Hippocampal formation (tissue), 2 donors: ENCODE measurements at places on chromosomes 11 and 22.
A peak's percentile ranks its signal among the peaks of the same experiment; 100 is the strongest.

DNA sequence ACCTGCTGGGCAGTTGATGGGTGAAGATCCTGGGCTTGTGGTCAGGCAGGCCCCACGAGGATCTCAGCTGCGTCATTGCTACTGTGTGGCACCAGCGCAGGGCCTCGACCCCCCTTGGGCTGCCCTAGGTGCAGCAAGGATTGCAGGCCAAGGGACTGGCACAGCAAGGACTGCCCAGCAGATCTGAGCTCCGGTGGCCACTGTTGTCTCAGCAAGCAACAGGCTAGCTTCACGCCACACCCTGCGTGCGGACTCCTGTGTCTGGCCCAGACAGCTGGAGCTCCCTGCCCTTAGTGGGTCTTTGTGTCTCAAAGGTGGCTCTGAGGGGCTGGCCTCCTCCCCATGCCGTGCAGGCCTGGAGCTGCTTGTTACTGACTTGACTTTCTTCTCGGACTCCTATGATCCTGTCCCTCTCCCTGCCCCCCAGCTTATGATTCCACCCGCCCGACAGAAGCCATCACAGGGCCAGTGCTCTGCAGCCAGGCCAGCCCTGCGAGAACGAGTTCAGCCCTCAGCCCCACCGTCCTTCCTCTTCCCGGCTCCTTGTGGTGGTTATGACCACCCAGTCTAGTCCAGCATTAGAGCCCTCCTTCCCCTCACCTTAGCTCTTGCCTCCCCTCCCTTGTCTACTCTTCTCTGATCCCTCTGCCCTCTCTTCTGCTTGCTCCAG is 295.6 kb downstream of the TBC1D22A start:
- no peak for DNase-seq

GRCh38 chr11:7846003-7846402 is 49.3 kb upstream of the OR5P2 start:
- DNase-seq, result no peak

GRCh38 chr22:35231585-35232084 is 25.7 kb upstream of the HMGXB4 start:
- DNase-seq, result peak; percentile 6

DNA sequence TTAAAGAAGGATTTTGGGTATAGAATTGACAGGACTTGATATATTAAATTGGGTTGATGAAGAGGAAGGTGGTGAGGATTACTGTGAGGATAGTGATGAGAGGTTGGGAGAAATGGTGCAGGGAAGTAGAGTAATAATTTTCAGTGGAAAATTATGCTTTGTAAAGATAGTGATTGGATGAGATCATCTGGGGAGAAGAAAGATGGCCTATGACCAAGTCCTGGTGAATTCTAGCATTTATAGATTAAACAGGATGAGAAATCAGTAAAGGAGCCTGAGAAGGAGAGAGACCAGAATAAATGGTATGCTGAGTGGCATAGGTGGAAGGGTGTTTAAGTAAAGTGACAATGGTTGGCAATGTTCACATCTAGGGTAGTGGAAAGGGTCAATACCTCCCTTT is 15.0 kb downstream of the IPO7 start:
- DNase-seq, result no peak

DNA sequence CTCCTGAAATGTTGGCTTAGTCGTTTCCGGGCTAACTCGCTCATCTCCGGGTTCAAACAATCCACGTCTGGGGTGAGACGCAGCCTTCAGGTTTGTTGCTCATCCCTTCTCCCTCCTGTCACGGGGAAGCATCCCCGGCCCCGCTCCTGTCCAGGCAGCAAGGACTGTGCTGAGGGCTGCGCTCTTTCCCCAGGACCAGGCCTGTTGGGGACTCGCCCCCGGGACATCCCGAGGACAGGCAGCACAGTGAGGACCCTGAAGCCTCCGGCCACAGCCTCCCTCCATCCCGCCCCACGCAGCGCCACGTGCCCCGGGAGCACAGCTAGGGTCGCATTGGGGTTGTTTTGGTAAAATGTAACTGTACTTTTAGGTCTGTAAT is 252.0 kb downstream of the BRD1 start:
- DNase-seq, result no peak

DNA sequence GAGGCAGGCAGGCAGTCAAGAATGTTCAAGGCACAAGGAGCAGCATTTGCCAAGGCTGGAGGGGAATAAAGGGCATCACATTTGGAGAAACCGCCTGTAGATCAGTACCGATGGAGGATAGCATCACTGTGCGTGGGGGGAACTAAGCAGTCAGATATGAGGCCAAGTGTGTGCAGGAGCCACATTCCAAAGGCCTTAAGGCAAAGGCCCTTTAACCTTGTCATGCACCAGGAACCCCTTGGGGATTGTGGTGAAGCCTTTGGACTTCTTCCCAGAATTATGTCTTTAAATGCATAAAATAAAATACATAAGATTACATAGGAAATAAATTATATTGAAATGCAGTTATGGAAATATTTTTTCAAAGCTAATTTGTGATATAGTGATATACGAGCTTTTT is 532.1 kb downstream of the BUD13 start:
- no peak for DNase-seq
